ENCODE measurements at places on chromosomes 16 and 17.

DNA sequence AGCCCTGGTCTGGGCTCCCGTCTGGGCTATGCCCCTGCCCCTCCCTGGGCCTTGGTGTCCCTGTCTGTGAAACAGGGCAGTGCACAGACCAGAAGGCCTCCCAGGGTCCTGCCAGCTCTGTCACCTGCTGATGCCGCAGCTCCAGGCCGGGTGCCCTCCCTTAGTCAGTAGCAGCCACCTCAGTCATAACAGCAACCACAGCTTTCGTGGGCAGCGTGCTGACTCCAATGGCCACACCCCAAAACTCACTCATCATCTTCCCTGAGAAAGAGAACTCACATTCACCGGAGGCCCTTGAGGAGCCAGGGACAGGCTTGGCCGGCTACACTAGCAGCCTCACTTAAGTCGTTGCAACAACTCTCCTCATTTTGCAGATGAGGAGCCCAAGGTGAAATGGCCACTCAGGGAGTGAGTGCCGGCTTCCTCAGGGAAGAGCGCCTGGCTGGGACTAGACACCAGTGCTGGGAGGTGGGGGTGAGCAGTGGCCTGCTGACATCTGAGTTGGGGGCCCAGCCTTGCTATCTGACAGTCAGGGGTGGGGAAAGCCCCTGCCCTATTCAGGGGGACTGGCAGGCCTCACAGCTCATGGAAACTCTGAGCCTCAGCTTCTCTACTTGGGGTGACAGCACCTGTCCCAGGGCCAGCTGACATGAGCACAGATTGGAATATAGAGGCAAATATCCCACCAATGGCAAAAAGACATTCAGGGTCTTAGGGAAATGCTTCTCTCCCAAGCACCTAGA lies 22.6 kb downstream of the SLC5A10 start:
- DNase-seq = no peak

DNA sequence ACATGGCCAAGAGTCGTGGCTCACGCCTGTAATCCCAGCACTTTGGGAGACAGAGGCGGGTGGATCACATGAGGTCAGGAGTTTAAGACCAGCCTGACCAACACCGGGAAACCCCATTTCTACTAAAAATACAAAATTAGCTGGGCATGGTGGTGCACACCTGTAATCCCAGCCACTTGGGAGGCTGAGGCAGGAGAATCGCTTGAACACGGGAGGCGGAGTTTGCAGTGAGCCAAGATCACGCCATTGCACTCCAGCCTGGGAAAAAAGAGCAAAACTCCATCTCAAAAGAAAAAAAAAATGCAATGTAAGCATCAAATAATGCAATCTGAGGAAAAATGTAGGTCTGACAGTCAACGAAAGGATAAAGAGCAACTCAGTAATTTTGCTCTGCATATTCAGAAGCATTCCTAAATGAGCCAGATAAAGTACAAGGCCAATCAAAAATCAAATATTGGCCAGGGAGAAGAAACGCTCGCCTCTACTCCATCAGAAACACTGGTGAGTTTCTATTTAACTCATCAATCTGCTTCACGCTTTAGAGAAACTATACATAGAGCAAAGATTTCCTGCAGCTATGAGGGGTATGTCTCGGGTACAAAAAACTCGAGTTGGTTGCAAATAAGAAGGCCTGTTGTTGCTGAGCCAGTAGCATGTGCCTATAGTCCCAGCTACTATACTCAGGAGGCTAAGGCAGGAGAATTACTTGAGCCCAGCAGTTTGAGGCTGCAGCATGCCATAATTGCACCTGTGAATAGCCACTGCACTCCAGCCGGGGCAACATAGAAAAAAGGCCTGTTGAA lies 3.7 kb downstream of the TXNDC11 start:
- no peak for DNase-seq

GRCh38 chr17:40350689-40351358 lies 13.7 kb downstream of the GJD3 start:
- DNase-seq = peak; percentile 50

GRCh38 chr17:53166731-53167130 lies 656.0 kb upstream of the KIF2B start:
- no peak for DNase-seq

GRCh38 chr16:84117494-84117843 lies 727 bp upstream of the MBTPS1 start:
- no peak for DNase-seq

GRCh38 chr16:75038036-75038858 lies 39.4 kb downstream of the ZNRF1 start:
- DNase-seq = no peak

Measured in lung (tissue), 17 donors.